ENCODE measurements at places on chromosomes 3 and 15.

- no peak for DNase-seq
These were observed 57.6 kb upstream of the NR2E3 start for GRCh38 chr15:71752604-71753289.

GRCh38 chr15:98398056-98398455 is 250.3 kb upstream of the IGF1R start:
- no peak for DNase-seq

DNA sequence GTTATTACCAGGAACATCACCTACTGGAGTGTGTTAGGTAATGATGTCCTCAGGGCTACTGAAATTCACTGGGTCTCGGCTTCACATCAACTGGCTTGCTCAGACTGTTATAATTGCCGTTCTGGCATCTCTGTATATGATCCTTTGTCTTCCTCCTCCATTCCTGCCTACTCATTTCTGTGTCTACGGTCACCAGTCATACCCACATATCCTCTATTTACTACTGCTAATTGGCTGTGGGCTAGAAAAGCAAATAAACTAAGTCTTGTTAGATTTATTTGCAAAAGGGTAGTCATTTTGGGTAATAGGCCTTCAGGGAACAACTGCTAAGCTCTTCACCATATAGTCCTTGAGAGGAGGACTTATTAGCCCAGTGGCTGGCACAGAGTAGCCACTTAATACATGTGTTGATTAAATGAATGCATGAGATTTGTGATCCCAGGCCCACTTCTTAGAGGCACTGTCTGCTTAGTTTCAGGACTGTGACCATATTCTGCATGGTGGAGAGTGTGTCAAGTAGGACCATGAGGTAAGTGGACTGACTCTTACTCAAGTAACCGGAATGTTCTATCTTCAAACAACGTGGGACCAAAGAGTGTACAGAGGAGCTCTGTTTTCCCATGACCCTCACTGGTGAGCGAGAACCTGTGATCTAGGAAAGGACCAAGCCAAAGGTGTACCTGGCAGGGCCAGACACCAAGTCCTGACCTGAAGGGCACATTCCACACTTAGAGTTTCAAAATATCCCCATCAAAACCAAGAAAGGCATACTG is 13.2 kb downstream of the ZDHHC3 start:
- no peak for DNase-seq

- no peak for DNase-seq
These were observed 12.5 kb downstream of the PRR20G start for GRCh38 chr3:127275287-127275781.

DNA sequence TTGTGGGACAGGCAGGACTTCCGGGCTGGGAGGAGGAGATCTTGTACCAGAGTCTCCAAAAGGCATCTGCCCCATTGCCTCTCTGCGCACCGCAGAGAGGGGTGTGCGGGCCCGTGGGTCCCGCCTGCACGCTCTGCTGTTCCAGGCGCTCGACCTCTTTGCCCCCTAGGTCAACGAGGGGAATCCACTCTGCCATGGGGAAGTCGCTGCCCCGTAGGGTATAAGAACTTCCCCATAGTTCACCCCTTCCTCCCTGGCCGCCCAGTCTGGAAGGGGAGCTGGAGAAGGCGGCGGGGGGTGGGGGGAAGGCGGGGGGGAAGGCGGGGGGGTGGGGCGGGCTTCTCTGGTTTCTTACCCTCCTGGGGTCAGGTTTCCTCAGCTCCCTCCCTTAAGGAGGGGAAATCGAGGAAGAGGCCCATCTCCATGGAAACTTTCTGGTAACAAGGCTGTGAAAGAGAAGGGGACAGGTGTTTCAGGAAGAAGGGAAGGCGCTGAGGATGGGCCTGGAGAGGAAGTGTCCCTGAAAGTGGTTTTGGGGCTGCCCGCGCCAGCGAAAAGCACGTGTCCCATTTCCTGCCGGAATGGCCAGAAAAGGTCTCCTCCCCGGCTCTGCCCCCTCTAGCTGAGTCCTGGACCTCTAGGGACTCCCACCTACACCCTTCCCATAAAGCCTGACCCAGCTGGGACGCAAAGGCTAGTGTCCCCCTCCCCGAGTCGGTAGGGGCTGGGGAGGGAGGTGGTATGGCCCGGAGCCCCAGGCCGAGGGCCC is 27.5 kb downstream of the NR1I2 start:
- peak; percentile 1 for DNase-seq

DNA sequence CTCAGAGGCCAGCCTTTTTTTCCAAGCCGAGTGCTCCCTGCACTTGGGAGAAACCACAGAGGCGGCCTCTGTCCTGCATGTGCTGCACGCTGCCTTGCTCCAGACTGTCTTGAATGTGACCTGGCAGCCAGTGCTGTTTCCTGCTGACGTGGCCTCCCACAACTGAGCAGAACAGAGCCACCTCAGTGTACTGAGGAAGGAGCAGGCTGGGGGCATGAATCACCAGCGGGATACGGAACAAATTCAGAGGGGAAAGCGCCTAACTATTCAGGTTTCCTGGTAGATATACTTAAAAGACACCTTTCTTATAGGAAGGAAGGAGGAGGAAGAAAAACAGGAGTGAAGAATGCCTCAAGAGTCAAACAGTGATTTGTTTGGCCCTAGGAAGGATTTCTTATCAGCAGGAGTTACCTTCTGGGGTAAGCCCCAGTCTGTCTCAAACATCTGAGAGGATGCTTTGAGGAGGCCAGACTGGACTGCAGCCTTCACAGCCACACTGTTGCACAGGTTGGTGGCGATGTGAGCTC is 114.0 kb downstream of the FNDC3B start:
- DNase-seq: peak; percentile 31

GRCh38 chr3:148146947-148147826 is 550.5 kb upstream of the AGTR1 start:
- DNase-seq: no peak

- DNase-seq: no peak
These were observed 113.7 kb downstream of the MYO5A start for GRCh38 chr15:52414936-52415335.

GRCh38 chr15:92937901-92938300 is 37.8 kb downstream of the CHD2 start:
- no peak for DNase-seq

DNA sequence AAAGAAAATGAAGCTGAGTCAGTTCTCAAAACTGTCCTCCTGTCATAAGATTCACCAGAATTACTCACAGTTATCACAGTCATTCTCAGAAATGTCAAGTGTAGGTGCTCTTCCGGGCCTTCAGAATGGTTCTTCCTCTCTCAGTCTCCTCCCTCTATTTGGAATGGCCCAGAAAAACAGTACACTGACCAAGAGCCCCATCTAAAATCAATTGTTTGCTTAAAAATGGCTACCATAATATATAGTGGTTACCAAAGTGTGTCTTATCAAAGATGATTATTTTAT is 99.8 kb downstream of the MECOM start:
- DNase-seq: no peak

GRCh38 chr15:95295896-95296625 is 1034.4 kb upstream of the NR2F2 start:
- no peak for DNase-seq

- no peak for DNase-seq
These were observed 300.5 kb downstream of the RAP2B start for GRCh38 chr3:153462545-153462944.

- no peak for DNase-seq
These were observed 225.3 kb downstream of the XXYLT1 start for GRCh38 chr3:195045481-195046210.

DNA sequence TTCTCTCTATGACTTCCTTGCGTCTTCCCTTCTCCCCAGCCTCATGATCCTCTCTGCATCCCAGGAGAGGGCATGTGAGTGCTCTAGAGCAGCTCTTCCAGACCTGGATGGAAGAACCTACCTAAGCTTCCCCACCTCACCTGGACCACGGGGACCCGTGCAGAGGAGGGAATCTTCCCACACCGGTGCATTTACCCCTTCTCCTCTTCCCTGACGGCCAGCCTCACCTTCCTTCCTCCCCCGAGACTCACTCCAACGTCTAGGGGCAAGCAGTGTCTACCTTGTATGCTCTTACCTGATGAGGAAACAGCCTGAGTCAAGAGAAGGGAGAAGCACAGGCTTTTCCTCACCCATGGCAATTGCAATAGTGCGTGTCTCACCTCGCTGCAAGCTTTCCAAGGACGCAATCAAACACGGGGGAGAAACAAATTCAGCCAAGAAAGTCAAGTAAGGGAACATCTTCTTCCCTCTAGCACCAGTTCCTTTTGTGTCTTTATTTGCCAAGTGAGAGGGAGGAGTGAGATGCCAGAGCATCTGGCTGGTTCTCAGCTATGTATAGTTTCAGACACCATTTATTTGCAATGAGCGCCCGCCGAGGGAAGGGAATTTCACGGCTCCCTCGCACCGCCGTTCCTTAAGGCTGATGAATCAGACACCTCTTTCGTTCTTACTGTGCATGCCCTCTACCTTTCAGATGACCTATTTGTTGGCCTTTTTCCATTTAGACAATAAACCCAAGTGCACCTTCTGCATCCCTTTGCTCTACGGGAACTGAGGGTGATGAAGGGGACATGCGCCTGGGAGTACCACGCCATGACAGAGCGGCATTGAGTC is 1.8 kb upstream of the CCR9 start:
- no peak for DNase-seq
